T-helper 9 cell (primary cell): ENCODE measurements at places on chromosomes 1 and 21.
A peak's percentile ranks its signal among the peaks of the same experiment; 100 is the strongest.

GRCh38 chr1:26824731-26825130 lies 1.8 kb upstream of the ZDHHC18 start:
- no peak for DNase-seq

GRCh38 chr1:197598935-197599334 lies 176.3 kb downstream of the DENND1B start:
- no peak for DNase-seq

DNA sequence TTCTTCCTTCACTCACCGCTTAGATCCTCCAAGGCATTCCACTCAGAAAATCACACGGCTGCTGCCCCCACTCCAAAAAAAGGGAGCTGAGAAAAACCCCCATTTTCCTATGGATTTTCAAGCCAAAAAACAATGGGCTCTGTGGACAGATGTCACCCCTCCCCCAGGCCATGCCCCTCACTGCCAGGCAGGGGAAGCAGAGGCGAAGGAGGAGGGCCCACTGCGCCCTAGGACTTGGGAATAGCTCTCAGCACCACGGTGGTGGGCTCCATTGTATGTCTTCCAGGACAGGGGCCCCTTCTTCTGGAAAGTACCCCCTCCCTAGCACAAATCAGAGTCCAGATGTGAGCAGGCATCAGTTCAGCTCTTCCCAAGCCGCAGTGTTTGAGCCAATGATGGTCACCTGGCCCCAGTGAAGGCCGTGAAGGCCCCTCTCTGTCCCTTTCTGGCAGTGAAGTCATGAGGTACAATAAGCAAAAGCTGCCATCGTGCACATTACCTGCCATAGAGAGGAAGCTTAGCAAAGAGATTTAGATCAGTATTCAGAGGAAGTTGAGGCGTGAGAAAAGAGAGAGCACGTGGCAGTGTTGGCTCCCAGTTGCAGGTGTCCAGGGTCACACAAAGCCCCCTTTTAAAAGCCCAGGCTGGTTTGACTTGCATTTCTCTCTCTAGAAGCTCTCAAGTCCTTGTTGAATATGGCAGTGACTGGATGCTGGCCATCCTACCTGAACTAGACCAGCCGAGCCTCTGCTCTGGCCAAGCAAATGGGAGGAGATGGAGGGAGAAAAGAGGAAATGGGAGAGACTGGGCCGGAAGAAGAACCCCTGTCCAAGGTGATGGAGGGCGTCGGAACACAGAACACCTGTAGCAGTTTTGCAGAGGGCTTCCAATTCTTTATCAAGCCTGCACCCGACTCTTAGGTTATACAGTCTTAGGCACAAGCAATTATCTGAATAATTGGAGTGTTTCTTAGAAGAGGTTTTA lies 149.0 kb downstream of the TOMM20 start:
- no peak for DNase-seq

- DNase-seq, result no peak
These were observed 6.8 kb upstream of the KPNA6 start for GRCh38 chr1:32100807-32101708.

DNA sequence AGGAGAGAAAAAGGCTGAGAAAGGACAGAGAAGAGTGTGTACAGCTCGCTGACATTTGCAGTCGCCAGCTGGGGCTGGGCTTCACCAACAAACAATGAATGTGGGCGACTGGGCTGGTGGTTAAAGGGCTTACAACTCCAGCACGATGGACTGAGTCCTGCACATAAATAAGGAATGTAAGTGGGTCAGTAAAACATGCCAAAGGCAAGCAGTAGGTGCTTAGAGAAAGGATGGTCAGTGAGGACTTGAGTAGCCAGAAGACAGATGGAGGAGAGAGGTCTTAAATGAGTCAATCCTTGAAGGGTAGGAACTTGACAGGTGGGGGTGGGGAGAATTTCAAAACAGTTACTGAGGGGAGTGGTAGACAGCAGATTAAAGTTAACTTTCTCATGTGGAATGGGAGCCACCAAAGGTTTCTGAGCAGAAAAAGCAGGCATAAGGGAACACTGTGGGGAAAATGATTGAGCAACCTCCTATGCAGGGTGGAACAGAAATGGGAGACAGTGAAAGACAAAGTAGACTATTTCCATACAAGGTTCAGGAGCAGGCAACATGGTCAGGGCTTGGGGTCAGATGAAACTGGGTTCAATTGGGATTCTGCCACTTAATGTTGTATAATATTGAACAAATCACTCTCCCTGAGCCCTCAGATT lies 37.4 kb downstream of the GADD45A start:
- no peak for DNase-seq

GRCh38 chr1:192407206-192407605 lies 90.4 kb downstream of the RGS21 start:
- no peak for DNase-seq

DNA sequence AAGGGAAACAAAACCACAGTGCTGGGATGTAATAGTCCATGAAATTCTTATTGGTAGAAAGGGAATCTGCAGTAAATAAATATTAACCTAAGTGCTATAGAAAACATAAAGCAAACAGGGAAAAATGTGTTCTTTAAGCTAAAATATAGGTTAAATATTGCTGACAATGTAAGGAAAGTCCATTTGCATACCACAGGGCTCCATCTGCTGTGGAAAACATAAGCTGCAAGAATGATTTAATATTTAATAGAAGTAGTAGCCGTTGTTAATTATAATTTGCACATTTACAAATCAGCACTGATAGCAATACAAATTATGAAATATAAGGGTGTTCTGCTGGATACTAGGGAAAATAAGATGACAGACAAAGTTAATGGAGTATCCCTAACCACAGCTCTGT lies 444.9 kb upstream of the PKN2 start:
- DNase-seq, result no peak

GRCh38 chr1:66526036-66526435 lies 7.9 kb upstream of the SGIP1 start:
- no peak for DNase-seq

GRCh38 chr21:41283211-41283818 lies 33.3 kb upstream of the FAM3B start:
- peak; percentile 11 for DNase-seq

GRCh38 chr1:5570931-5571330 lies 421.3 kb downstream of the NPHP4 start:
- DNase-seq, result no peak

- no peak for DNase-seq
These were observed 22.4 kb downstream of the CFHR4 start for GRCh38 chr1:196910215-196910614.

DNA sequence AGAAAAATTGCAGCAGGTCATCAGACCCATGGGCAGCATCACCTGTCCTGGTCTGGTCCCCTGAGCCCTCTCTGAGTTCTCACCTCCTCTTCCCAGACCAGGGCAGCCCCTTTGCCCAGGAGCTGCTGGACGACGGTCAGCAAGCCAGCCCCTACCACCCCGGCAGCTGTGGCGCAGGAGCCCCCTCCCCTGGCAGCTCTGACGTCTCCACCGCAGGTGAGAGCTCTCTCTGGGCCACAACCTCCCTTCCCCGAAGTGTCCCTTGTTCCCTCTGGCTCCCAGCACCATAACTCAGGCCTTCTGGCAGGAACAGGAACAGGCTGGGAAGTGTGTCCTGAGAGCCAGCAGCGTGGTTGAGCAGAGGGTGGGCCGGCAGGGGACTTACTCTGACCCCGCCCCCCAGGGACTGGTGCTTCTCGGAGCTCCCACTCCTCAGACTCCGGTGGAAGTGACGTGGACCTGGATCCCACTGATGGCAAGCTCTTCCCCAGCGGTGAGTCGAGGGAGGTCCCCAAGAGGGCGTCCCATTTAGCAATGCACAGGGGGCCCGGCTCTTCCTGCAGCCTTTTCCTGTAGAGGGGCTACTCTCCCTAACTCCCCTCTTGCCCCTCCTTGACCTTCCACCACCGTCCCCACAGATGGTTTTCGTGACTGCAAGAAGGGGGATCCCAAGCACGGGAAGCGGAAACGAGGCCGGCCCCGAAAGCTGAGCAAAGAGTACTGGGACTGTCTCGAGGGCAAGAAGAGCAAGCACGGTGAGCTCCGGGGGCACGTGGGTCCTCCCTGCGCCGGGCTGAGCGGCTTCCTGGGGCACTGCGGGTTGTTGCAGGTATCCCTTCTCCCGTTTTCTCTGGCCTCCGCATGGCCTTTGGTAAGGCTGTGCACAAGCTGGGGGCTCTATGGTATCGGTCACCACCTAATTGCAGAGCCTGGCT lies 2.4 kb downstream of the ELF3 start:
- DNase-seq, result no peak

DNA sequence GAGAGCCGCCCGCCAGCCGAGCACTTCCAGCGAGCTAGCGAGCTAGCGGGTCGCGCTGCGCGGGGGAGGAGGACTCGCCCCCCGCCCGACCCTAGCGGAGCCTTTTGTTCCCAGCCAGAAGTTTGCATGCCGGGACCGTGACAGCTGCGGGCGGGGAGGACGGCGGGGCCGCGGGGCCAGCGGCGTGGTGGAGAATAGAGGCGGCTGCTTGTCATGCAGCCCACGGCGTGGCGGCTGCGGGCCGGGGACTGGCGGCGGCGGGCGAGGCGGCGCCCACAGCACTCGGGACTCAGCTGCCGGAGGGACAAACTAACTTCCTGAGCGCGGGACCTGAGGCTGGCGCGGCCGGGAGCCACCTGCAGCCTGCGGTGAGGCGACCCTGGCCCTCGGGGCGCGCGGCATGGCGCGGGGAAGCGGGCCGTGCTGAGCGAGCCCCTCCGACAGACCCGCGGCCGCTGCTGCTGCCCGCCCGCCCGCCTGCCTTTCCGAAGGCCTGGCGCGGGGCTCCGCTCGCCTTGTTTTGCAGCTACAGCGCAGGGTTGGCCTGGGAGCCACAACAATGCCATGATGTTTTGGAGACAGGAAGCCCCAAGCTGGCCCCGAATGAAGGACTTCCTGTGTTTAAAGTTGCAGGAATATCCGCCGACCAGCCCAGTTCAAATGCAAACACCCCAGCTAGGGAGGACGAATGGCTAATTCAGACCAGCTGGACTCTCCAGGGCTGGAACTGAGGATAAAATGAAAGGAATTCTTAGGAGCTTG lies 82.2 kb upstream of the BMP8A start:
- no peak for DNase-seq

DNA sequence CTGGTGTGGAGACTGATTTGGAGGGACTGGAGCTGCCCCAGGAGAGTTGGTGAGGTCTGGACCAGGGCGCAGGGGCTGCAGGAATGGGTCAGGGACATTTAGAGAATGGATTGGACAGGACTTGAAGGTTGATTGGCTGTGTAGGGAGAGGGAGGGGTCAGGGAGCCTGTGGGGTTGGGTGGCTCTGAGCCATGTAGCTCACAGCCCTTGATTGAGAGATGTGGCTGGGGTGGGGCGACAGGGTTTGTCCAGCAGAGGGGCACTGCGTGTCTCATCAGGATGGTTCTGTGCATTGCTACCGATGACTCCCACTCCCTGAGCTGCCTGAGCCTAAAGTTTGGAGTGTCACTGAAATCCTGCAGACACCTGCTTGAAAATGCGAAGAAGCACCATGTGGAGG lies 12.1 kb downstream of the AZIN2 start:
- DNase-seq, result no peak

DNA sequence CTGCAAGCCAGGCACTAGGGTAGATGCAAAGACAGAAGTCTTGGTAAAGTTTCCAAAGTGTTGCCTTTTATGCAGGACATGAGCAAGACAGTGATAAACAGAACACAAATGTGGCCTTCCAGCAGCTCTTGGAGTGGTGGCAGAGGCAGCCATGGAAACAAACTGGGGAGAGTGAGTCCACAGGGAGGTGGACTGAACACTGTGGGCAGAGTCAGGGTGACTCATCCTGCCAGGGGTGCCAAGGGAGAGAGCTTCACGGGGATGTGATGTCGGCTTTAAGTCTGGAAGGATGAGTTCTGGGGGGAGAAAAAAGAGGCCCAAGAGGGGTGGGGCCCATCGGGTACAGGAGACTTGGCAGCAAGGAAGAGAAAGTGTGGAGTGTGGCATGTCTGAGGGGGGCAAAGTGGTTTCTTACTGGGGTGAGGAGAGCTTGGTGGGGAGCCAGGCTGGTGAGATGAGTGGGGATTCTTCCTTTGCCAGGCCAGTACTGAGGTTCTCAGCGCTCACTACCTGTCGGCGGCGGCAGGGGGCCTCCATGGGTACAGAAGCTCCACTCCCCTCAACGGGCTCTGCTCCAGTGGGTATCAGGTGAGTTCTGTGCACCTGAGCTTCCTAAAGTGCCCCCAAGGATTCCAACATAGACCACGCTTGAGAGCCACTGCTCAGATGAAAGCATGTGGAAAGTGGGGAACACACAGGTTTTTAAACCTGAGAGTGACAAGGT lies 41.8 kb downstream of the KIAA0040 start:
- no peak for DNase-seq

- DNase-seq, result no peak
These were observed 333.8 kb downstream of the NUF2 start for GRCh38 chr1:163655565-163655964.

GRCh38 chr1:52032785-52033131 lies 852 bp downstream of the KTI12 start:
- no peak for DNase-seq

DNA sequence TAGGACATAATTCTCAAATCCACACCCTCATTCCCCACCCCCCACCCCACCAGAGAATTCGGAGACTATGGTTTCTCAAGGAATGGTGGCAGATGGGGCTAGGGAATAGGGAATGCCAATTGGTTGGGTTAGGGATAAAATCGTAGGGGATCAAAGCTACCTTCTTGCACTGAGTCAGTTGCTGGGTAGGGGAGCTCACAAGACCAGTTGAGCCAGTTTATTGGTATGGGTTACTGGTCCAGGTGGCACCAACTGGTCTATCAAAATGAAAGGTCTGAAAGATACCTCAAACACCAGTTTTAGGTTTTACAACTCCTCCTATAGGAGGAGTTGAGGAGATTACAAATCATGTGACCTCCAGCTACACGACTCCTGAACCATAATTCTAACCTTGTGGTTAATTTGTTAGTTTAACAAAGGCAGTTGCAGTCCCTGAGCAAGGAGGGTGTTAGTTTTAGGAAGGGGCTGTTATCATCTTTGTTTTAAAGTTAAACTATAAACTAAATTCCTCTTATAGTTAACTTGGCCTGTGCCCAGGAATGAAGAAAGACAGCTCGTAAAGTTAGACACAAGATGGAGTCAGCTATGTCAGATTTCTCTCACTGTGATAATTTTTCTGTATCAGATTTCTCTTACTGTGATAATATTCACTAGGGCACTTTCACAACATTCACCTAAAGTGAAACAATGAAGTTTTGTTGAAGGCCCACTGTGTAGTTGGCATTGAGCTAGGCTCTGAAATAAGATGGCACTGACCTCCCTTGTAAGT lies 2.5 kb downstream of the SHISAL2A start:
- DNase-seq, result no peak

DNA sequence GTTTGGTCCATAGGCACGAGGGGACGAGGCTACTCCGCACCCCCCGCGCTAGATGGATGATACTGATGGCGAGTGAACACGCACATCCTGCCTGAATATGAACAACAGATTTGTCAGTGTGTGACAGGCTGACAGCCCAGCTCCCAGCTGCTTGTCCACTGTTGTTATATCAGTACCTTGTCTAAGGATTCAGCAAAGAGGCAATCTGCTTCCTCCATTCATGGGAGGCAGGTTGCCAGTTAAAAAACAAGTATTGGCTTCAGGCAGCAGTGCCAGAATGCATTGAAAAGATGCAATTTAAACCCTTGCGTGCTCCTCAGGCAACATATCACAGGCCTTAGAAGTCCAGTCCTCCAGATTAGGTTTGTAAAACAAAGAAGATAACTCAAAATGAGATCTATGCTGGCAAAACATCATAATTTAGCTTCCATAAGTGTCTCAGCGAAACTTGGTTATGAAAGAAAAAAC lies 223.3 kb downstream of the GPATCH2 start:
- DNase-seq, result no peak
